Uterus (tissue), 4 donors: ENCODE measurements at places on chromosomes 3 and 15. TPM values are rescaled to one million over a fixed set of nuclear protein-coding genes. Genes with fewer than 3 reads are reported as not detected.

- no peaks in the 10 kb centered on the region for H3K4me1 ChIP-seq
- no peak overlapping the region for H3K27ac ChIP-seq
- no peaks in the 10 kb centered on the region for H3K36me3 ChIP-seq
- no peak overlapping the region for H3K4me3 ChIP-seq
- H3K27me3 ChIP-seq, result no peaks in the 10 kb centered on the region
Measured at GRCh38 chr15:28931828-28932227, 46.1 kb downstream of the APBA2 start.

The RBPMS2 gene
- total RNA-seq, result 1.5 TPM

- H3K4me3 ChIP-seq, result peak overlapping the region; percentile 83
- H3K4me1 ChIP-seq, result no peaks in the 10 kb centered on the region
- H3K27me3 ChIP-seq, result no peaks in the 10 kb centered on the region
- no peaks in the 10 kb centered on the region for H3K36me3 ChIP-seq
Measured at GRCh38 chr15:68821190-68821840, 620 bp upstream of the ANP32A start.

The UNC13C gene
- total RNA-seq, result not detected

DNA sequence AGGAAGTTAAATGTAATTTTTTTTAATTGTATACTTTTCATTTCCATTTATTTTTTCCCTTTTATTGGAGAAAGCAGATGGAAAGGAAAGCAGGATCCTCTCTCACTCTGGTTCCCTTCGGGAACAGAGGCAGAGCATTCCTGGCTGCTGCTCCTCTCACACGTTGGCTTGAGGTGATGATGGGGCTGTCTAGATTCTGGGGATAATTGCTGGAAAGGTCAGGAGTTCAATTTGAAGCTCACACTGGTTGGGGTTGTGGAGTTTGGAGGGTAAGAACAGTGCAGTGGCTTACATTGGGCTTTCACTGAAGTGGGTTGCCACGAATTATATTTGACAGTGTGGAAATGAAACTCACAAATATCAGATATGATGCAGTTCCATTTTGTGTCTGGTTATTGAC is 57.6 kb downstream of the RARB start:
- H3K27ac ChIP-seq, result no peak overlapping the region
- no peak for DNase-seq
- no peaks in the 10 kb centered on the region for H3K36me3 ChIP-seq
- no peaks in the 10 kb centered on the region for H3K4me1 ChIP-seq

The SH2D7 gene
- total RNA-seq, result not detected

DNA sequence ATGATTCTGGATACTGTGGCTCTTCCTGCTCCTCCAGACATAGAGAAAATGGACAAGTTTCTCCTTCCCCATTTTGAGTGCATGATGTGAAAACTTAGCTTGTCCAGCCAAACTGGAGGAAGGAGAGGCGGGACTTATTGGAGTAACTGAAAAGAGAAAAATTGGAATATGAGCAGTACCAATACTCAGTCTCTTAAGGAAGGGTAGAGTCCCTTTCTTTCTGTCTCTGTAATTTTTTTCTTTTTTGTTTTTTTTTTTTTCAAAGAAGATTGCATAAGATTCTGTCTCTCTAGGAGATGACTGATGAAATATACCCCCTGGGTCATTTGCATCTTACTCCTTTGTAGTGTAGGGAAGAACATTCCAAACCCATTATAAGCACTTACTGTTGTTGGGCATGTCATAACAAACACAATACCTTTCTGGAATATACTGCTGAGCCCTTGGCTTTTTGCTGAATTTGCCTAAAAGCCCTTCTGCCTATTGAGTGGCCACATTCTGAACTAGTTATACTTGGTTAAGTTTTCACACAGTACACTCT is 498.1 kb upstream of the TPRG1 start:
- no peaks in the 10 kb centered on the region for H3K36me3 ChIP-seq
- H3K27ac ChIP-seq, result no peak overlapping the region
- DNase-seq, result no peak

DNA sequence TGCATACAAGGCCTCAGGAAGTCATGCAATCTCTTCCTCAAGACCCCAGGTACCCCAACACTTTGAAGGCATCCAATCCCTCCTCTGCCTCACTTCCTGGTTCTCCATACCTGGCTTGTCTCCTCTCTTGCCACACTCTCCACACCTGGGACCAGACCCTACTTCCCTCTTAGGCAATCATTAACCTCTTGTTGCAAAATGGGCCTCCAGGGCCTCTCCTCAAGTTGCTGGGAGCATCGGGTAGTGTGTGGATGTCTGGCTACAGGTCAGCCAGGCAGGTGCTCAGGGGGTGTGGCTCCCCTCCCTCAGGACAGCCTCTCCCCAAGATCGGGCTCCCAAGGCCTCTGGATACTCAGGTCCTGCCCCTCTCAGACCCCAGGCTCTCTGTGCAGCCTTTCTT is 8.6 kb downstream of the PLA2G4E start:
- no peak overlapping the region for H3K4me3 ChIP-seq
- H3K27me3 ChIP-seq, result no peaks in the 10 kb centered on the region
- no peaks in the 10 kb centered on the region for H3K4me1 ChIP-seq
- DNase-seq, result no peak
- H3K27ac ChIP-seq, result no peak overlapping the region

DNA sequence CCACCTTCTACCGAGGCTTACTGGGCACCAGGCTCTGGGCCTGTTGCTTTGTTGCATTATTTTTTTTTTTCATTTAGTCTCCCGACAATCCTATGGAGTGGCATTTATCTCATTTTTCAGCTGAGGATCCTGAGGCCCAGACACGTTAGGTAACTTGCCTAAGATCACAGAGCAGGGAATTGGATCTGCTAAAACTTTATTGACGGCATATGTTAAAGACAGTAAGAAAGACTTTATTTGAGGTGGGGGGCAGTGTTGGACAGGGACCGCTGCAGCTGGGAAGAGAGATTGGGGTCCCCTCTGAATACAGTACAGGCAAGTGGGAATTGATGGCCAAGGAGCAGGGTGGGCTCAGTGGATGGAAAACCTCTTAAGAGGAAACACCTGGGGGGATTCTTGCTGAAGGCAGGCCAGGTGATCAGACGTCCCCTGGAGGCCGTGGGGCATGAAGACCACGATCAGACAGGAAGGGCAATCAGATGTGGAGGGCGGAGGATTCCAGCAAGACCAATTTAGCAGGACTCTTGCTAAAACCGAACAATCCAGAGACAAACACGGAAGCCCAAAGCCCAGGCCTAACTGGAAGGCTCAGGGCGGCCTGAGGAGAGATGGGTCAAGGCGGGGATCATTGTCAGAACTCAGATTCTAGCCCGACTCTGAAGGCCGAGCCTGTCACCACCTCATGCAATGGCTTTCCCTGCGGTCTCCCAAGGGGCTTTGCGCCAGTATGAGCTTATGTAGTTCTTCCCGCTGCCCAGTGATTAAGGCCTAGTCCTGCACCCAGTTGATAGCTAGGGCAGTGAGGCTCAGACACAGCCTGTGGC is 53.7 kb downstream of the RGMA start:
- H3K4me1 ChIP-seq, result no peaks in the 10 kb centered on the region
- no peak overlapping the region for H3K4me3 ChIP-seq
- H3K36me3 ChIP-seq, result no peaks in the 10 kb centered on the region
- no peak overlapping the region for H3K27ac ChIP-seq
- no peak for DNase-seq
- H3K27me3 ChIP-seq, result no peaks in the 10 kb centered on the region

DNA sequence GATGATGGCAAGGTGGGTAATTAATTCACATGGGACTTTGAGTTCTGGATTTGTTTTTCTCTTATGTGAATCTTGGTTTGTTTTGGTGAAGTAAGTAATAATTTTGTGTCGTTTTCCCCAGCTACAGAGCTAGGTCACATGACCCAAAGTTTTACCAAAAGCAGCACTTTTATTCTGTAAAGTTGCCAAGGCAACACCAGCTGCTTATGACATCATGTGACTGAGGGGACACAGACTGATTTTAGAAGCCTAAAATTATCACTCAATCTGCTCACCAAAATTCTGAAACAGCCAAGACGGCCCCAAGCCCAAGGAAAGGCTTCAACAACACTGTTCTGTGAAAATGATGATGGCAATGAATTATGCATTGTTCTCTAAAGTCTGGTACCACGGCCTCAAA is 63.9 kb downstream of the MEX3B start:
- H3K4me1 ChIP-seq, result no peaks in the 10 kb centered on the region
- no peaks in the 10 kb centered on the region for H3K36me3 ChIP-seq
- H3K4me3 ChIP-seq, result no peak overlapping the region
- H3K27ac ChIP-seq, result no peak overlapping the region
- no peaks in the 10 kb centered on the region for H3K27me3 ChIP-seq

The PTX3 gene
- 7.9 TPM for total RNA-seq

The HDC gene
- 3.6 TPM for total RNA-seq
